Hippocampal formation (tissue), 2 donors: ENCODE measurements at places on chromosomes 5 and 9.

GRCh38 chr9:87122947-87123685, 175.8 kb upstream of the GAS1 start:
- DNase-seq = no peak

GRCh38 chr9:135590486-135591079, 29.0 kb downstream of the PAEP start:
- no peak for DNase-seq

DNA sequence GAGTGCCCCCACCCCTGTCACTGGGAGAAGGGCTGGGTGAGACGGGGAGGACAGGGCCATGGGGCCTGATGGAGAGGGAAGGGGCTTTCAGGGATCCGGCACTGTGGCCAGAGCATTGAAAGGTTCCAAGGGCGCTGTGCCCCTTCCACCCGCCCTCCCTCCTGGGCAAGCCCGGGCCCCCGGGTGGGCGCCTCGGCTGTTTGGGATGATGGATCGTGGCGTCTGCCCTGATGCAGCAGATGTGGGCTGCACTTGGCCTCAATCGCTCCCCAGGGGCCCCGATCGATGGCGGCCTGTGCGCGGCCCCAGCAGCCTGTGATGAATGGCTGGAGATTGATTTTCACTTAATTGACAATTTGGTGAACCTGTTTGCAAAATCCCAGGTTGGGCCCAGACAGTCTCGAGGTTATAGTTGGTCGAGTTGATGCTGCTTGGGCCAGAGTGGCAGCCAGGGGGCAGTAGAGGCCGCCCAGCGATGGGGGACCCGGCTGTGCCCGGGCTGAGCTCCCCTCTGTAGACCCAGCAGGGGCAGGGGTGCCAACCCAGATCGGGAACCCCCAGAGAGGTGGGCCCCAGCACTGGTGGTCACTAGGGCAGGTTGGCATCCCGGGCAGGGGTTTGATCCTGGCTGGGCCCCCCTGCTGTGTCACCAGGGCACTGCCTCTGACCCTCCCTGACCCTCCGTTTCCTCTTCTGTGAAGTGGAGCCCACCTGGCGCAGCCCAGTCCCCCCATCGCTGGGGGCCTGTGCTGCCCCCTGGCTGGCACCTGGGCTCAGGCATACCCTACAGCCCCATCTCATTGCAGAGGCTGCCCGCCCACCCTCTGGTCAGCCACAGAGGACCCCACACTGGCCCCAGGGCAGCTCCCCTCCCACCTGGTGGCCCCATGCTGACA, 34.7 kb downstream of the LHX3 start:
- no peak for DNase-seq

DNA sequence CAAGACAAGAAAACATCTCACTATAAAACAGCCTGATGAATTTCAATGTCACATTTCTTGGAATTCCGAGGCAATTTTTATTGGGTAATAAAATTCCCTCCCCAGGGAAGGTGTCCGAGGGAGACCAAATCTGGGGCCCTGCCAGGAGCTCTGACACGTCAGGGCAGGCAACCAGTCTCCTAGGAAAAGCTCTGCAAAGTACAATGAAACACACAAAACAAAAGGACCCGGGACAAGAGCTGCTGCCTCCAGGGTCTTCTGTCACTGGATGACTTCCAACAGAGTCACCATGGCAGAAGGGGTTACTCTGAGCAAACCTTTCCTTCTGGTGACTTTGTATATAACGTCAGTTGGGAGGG, 50.8 kb downstream of the SAXO1 start:
- no peak for DNase-seq

GRCh38 chr5:128613766-128614165, 75.7 kb upstream of the FBN2 start:
- DNase-seq = no peak

- DNase-seq = no peak
Observed at GRCh38 chr5:14415698-14416074, 165.9 kb upstream of the OTULINL start.

GRCh38 chr5:11383506-11384095, 520.6 kb downstream of the CTNND2 start:
- no peak for DNase-seq

DNA sequence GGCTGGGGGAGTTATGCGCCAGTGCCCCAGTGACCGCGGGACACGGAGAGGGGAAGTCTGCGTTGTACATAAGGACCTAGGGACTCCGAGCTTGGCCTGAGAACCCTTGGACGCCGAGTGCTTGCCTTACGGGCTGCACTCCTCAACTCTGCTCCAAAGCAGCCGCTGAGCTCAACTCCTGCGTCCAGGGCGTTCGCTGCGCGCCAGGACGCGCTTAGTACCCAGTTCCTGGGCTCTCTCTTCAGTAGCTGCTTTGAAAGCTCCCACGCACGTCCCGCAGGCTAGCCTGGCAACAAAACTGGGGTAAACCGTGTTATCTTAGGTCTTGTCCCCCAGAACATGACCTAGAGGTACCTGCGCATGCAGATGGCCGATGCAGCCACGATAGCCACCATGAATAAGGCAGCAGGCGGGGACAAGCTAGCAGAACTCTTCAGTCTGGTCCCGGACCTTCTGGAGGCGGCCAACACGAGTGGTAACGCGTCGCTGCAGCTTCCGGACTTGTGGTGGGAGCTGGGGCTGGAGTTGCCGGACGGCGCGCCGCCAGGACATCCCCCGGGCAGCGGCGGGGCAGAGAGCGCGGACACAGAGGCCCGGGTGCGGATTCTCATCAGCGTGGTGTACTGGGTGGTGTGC, at the start of gene RXFP3:
Gene RXFP3, plus strand, starts transcription at position 6 of the 636 bp plus-strand sequence. Its CDS starts 355 bp downstream, at position 361.
- no peak for DNase-seq

DNA sequence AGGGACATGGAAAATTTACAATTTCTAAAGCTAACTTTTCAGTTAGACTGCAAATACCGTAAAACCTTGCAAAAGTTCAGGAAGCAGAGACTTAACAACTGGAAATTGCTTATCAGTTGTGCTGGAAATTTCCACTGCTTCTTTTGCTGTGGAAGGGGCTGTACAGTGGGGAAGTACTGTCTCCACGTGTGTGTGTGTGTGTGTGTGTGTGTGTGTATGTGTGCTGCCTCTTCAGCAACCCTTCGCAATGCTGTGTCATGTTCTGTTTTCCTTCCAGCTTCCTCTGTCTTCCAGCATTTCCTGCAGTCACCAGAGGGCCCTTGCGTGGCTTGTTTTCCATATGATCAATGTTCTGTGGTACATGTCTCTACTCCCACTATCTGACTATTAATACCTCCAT, 87.5 kb upstream of the RANBP3L start:
- no peak for DNase-seq

DNA sequence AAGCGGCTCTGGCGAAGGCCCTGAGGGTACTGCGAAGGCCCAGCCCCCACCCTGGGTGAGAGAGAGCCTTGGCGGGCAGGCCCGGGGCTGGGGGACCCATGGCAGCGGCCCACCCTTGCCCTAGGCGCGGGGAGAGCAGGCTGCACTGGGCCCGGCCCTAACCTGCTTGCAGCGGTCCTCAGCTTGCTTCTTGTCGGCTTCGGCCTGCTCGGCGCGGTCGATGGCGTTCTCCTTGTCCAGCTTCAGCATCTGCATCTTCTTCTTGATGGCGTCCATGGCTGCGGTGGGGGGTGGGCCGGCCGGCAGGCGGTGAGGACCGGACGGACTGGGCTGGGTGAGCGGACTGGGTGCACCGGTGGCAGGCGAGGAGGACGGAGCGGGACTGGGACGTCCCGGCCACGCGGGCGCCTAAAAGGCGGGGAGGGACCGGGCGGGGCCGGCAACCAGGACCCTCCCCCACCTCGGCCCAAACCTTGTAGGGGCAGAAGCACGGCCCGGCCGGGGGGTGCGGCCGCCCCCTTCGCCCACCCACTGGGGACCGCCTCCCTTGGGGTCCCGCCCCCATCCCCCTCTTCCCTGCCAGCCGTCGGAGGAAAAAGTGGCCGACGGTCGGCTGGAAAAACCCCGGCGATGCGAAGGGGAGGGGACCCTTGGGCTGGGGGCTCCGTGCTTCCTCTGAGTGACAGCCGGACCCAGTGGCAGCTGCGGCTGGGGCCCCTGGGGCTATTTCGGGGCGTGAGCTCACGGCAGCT, at the start of gene TPM2:
Gene TPM2, minus strand, starts transcription at position 384 of the 752 bp plus-strand sequence. Its CDS starts 108 bp downstream, at position 276.
- no peak for DNase-seq

GRCh38 chr9:34428325-34428958, 29.9 kb downstream of the FAM219A start:
- no peak for DNase-seq

- no peak for DNase-seq
Observed at GRCh38 chr5:77991084-77991483, 214.9 kb upstream of the TBCA start.

DNA sequence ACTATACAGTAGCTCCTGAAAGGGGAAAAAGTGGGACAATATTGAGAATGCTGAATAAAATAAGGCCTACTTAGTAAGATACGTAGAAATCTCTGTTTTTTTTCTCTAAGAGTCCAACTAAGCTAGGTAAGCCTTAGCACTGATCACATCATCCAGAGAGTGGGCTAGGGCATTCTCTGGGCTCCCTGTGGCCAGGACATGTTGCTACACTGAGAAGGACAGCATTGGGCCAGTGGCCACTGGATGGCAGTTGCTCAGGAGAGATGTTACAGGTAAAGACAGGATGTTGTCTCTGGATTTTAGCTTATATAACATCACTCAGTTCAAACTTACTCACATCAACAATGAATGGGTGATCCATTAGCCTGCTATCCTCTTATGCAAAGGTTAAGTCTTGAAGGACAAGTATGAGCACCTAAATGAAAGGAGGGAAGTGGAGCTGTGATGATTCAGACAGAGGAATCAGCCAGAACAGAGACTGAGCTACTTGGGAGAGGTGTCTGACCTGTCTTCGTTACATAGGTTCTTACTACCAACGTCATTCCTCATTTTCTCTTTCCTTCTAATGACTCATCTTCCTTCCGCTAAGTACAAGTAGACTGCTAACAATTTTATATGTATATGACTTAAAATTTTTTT, 226.6 kb upstream of the ADCY2 start:
- no peak for DNase-seq

GRCh38 chr9:128033609-128034008, 33.5 kb downstream of the NAIF1 start:
- DNase-seq = no peak

DNA sequence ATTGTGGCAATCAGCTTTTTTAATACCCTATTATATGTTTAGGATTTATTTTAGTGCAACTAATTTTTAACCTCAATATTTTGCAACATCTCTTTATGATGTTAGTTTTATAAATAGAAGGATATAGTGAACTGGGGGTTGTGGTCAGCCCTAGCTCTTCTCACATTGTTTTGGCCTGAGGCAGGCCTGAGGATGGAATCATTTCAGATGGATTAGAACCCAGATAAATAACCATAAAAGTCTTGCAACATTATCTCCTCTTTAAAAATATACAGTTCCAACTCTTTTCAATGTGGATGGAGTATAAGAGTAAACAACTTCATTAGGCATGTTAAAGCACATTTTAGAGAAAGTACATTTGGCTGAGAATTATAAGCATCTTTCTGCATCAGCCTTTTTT, 522.7 kb downstream of the NR2F1-AS1 start:
- no peak for DNase-seq

- DNase-seq = no peak
Observed at GRCh38 chr5:2017540-2018389, 135.0 kb upstream of the IRX4 start.

DNA sequence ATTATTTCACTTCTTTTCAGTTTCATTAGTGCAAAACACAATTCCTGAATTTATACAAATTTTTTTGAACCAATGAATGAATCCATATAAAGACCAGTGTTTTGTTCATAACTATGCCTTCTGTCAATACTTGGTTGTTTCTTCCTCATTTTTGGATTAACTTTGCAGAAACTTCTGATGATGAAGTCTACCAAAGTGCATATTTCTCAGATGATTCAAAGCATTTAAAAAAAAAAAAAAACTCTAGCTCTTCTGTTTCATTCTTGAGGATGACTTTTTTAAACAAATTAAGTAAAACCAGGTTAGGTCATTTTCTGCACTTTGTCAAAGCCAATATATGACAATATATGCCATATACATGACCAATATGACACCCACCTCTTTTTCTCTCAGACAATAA, 92.6 kb downstream of the CHSY3 start:
- DNase-seq = no peak

DNA sequence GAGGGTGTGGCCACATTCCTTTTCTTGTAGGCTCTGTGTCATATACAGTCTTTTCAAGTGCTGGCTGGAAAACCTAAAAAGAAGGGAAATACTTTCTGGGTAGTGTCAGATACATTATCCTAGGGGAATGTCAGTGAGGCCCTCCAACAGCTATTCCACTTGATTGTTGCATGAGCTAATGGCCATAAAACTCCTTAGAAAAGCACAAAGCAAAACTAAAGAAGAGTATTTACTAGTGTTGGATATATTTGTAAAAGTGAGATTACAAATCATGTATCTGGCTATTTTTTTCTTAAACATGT, 829 bp downstream of the ANXA1 start:
- no peak for DNase-seq

DNA sequence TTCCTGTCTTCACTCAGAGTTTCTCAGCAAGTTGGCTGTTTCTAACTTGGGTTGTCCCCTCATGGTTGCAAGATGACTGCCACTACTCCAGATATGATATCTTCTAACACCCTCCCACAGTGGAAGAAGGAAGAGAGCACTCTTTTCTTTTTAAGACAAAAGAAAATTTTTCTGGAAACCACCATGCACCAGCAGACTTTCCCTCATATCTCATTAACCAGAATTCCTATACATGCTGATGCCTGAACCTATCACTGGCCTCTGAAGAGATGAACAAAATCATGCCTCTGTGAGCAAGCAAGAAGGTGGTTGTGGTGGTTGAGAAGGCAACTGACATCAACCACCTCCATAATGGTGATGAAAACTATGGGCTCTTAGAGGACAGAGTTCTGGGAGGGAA, 56.8 kb downstream of the FEM1C start:
- DNase-seq = no peak

DNA sequence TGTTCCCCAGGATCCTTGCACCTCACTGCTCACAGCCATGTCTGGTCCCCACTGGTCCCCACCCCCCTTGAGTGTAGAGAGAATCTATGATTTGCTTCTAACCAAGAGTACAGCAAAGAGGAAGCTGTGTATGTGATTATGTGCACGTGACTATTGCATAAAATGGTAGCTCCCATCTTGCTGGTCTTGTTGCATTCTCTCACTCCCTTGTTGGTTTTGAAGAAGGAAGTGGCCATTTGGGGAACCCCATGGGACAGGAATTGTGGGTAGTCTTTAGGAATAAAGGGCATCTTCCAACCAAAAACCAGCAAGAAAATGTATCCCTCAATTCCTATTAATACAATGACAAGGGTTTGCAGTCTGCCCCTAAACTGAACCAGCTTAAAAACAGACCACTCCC, 5.2 kb upstream of the FCN2 start:
- DNase-seq = no peak

DNA sequence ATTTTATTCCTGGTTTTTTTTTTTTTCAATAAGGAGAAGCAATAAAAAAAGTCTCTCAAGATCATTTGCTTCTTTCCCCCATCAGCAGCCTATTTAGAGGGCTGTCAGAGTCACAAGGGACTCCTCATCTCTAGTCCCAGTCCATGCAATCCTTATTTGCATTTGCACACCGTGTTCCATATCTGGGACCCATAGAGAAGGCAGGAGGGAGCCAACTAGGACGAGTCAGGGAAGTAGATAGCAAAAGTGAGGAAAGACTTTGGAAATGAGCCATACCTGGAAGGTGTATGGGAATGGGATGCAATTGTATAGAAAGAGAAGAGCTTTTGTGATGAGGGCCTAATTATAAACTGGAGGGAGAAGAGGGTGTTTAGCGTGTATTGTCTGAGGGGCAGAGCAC, 160.0 kb downstream of the PIK3R1 start:
- no peak for DNase-seq

GRCh38 chr5:111703662-111704061, 53.3 kb downstream of the NREP start:
- DNase-seq = no peak

- no peak for DNase-seq
Observed at GRCh38 chr9:92061184-92061583, 54.0 kb downstream of the SPTLC1 start.
